ENCODE measurements at places on chromosomes 4 and X.

DNA sequence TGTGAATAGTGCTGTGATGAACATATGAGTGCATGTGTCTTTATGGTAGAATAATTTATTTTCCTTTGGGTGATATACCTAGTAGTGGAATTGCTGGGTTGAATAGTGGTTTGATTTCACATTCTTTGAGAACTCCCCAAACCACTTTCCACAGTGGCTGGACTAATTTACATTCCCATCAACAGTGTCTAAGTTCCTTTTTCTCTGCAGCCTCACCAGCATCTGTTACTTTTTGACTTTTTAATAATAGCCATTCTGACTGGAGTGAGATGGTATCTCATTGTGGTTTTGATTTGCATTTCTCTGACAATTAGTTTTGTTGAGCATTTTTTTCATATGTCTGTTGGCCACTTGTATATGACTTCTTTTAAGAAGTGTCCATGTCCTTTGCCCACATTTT is 29.1 kb downstream of the JADE3 start:
- no peak for DNase-seq

GRCh38 chrX:10634392-10635161 is 14.2 kb upstream of the MID1 start:
- DNase-seq = no peak

GRCh38 chrX:81308086-81308829 is 106.4 kb downstream of the SH3BGRL start:
- no peak for DNase-seq

GRCh38 chr4:172654457-172654856 is 514.2 kb upstream of the GALNT7 start:
- DNase-seq = peak; percentile 54

- DNase-seq = peak; percentile 61
These were observed 27.9 kb upstream of the PAPSS1 start for GRCh38 chr4:107747748-107748486.

- DNase-seq = no peak
These were observed 151.2 kb upstream of the GATB start for GRCh38 chr4:151911970-151912369.

- DNase-seq = peak; percentile 22
These were observed 44.8 kb upstream of the PRSS12 start for GRCh38 chr4:118397623-118397979.

DNA sequence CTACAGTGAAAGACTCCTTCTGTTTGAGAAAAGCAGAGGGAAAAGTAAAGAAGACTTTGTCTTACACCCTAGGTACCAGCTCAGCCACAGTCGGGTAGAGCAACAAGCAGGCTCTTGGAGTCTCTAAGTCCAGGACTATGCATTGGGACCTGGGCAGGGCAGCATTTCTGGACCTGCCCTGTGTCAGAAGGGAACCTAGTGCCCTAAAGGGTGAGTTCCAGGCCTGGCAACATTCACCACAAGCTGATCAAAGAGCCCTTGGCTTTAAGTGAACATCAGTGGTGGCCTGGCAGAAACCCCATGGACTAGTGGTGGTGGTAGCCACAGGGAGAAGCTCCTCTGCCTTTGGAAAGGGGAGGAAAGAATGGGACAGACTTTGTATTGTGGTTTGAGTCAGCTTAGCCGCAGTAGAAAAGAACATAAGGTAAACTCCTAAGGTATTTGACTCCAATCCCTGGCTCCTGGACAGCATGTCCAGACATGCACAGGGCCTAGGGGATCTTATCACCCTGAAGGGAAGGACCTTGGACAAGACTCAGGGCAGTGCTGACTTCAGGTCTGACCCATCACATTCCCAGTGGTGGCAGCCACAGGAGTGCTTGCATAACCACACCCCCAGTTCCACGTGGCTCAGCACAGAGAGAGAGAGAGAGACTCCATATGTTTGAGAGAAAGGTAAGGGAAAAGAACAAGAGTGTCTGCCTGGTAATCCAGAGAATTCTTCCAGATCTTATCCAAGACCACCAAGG is 32.6 kb downstream of the CCDC158 start:
- DNase-seq = no peak

DNA sequence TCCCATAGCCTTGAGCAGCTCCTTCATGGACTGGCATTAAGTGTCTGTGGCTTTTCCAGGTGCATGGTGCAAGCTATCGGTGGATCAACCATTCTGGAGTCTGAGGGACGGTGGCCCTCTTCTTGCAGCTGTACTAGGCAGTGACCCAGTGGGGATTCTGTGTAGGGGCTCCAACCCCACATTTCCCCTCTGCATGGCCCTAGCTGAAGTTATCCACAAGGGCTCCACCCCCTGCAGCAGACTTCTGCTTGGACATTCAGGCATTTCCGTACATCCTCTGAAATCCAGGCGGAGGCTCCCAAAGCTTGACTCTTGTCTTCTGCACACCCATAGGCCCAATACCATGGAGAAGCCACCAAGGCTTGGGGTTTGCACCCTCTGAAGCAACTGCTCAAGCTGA is 89.3 kb upstream of the PGRMC2 start:
- DNase-seq = no peak

GRCh38 chr4:89800012-89800516 is 36.9 kb downstream of the SNCA start:
- DNase-seq = no peak

DNA sequence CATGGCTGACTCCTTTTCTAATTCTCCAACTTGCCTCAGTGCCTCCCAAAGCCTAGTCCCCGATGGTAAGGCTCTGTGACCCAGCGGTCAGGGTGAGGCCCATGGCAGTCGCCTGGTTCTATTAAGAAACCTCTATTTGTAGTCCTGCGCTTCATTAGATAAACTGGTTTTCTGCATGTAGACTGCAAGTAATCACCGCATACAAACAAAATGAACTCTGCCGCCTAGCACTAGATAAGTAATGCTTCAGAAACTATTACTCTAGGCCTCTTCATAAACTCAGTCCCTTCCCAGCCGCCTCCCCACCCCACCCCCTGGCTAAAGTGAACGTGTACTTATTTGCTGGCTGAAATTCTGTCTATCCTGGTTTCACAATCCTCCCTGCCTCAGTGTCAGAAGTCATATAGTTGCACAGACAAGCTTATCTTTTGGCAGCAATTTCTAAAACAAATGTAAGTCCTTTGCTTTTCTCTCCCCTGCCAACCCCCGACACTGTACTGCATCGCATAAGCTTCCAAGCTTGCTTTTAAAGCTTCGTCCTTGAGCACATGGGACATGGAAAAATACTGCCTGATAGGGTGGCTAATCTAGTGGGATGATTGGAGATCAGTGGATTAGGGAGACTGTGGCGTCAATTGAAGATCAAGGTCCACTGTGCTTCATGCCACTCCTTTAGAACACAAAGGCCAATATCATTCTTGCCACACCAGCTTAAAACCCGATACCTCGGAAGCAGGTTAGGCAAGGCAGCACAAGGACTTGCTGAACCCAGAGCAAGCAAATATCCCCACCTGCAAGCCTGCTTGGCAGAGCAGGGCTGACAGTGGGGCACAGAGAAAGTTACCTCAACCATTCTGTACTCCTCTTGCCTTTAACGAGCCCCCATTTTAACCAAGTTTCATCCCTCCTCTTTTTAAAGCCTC is 125.8 kb downstream of the IRF2 start:
- no peak for DNase-seq

DNA sequence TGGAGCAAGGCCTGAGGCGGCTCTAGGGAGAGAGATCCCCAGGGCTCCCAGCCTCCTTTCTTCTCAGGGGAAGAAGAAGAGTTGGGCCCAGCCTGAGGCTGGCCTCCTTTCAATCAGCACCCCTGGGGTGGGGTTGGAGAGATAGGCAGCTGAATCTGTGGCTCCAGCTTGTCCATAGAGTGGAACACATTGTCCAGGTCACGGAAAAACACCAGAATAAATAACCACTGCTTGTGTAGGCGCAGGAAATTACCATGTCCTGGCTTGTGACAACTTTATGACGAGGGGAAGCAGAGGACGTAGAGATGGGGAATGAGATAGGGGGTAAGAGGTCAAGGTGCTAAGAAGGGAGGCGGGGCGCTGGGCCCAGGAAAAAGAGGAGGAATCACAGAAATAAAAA is 80.8 kb upstream of the EFNB1 start:
- no peak for DNase-seq

DNA sequence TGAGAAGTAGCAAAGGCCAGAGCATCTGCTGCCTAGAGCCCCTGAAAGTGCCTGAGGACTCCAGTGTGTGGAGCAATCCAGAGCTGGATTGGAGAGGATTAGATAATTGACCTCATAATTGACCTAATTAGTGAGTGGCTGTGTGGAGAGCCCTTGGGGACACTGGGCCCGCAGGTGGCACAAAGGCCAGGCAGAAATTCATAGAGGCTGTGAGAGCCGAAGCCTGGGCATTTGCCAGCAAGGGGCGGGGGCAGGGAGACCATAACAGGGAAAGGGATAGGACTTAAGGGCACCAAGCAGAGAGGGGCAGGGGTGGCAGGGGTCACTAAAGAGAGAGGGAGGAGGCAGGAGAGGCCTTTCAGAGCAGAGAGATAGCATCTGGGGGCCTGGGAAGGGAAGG is 45.3 kb downstream of the EFNB1 start:
- DNase-seq = no peak

- no peak for DNase-seq
These were observed 1069.4 kb upstream of the INTU start for GRCh38 chr4:126563389-126563788.

GRCh38 chrX:108235986-108236385 is 144.4 kb downstream of the ATG4A start:
- no peak for DNase-seq

GRCh38 chr4:181756451-181757095 is 486.6 kb upstream of the TENM3 start:
- DNase-seq = no peak

DNA sequence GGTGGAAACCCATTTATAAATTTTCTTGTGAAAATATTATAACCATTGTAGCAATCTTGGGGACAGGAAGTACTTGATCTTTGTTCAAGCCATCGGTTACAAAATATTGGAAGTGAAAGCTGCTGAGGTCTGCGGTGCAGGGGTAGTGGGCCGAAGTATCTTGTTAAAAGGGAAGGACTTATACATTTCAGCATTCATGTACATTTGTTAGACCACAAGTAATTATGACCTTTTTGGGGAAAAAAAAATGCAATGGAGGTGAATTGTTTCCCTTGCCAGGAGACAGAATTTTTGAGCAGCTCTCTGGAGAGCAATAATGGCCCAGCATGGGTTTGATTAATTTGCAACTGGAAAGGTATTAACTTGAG is 121.3 kb downstream of the EGF start:
- no peak for DNase-seq

- no peak for DNase-seq
These were observed 93.2 kb downstream of the IL1RAPL2 start for GRCh38 chrX:104659005-104659744.

DNA sequence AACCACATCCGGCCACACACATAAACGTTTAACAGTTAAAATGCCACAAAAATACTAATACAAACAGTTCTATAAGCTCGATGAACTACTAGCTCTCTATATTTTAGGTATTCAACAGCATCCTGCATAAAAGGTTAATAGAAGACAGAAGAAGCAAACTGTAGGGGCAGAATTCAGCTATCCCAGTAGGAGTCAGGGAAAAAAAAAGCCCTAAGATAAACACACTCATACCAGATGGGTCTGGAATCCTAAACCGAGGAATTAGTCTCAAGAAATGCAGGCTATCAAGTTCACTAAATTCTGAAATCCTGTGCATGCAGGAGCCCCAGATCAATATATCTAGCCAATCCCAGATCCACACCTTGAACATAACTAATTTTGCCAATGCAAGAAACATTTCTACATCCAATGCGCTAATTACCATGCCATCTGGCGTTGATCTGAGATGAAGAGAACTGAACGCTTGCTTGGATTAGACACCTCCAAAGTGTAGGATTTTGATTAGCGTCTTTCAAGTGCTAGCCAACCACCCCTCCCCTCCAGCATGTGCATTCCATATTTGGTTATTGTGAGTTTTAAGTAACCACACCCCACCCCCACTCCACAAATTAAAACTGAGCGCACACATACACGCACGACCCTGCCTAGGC is 512.2 kb upstream of the INTU start:
- no peak for DNase-seq

- no peak for DNase-seq
These were observed 29.0 kb upstream of the INPP4B start for GRCh38 chr4:142875117-142875516.

DNA sequence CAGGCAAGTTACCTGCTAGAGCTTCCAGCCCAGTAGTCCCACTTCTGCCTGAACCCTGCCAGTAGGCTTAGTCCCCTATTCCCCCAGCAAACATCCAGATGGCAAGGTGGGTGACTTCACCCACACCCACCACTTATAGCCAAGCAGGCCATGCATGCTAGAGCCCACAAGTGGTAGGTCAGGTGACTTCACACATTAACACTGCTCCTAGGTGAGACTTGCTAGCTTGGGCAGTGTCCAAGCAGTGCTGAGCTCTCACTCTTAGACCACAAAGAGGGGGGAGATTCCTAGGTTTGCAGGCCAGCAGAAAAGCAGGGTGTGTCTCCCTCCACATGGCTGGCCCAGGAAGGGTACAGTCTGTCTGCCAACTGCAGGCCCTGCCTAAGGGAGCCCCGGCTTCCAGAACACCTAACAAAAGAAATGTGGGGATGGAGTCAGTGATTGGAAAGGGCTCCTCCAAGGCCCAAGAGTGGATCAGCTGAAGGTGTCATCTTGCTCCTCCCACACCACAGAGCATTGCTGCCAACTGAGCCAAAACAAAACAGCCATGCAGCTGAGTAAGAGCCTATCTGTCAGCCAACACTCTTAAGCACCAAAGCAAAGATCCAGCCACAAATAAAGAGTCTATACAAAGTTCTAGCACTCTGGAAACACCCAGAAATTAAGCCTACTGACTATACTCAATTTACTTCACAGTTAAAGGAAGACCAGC is 158.1 kb upstream of the USP38 start:
- no peak for DNase-seq

GRCh38 chr4:65167719-65168118 is 502.6 kb downstream of the EPHA5 start:
- no peak for DNase-seq

DNA sequence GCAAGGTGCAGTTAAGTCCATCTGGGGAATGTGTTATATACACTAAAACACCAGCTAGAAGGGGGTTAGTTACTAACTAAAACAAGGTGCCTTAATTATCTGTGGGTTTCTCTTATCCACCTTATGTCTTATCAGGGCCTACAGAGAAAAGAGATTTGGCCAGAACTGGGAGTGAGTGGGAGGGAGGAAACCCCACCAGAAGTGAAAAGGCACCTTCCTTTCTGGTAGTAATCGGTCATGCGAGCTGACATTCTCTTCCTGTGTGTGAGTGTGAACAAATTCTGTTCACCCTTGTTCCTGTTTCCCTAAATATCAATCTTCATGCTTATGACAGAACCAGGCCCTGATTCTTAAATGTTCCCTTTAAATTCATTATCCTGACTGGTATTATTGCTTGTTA is 43.5 kb downstream of the SRPX2 start:
- no peak for DNase-seq

GRCh38 chr4:62528874-62529273 is 1328.7 kb downstream of the ADGRL3 start:
- no peak for DNase-seq

All from NCI-H1694 (cell line).